Uterus (tissue), 4 donors: ENCODE measurements at places on chromosomes 6 and 20. TPM values are rescaled to one million over a fixed set of nuclear protein-coding genes. Genes with fewer than 3 reads are reported as not detected.

The C4A gene
- 15.8 TPM for total RNA-seq

The OXT gene
- not detected for total RNA-seq

The MROH8 gene
- 14.1 TPM for total RNA-seq

The SLC22A2 gene
- 0.21 TPM for total RNA-seq

DNA sequence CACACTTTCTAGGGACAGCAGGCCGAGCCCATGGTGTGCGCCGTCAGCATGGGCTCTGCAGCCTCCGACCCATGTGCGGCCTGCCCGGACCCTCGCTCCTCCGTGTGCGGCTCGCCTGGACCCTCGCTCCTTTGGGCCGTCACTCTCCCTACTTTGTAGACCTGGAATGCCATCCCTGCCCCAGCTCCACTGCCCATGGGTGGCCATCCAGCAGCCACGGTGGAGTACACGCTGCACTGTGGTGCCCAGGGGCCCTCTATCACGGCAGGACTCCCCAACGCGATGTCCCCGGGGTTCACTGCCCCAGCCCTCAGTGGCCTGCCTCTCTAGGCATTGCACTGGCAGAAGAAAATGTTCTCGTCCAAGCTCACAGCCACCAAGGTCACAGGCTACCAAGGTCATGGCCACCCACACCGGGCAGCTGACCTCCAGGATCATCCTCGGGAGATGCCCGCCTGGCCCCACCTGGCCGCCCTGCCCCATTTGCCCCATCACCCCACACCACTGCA is 24.1 kb upstream of the MRGBP start:
- no peak for DNase-seq
- no peak overlapping the region for H3K27ac ChIP-seq
- no peaks in the 10 kb centered on the region for H3K36me3 ChIP-seq
- H3K4me3 ChIP-seq, result no peak overlapping the region

DNA sequence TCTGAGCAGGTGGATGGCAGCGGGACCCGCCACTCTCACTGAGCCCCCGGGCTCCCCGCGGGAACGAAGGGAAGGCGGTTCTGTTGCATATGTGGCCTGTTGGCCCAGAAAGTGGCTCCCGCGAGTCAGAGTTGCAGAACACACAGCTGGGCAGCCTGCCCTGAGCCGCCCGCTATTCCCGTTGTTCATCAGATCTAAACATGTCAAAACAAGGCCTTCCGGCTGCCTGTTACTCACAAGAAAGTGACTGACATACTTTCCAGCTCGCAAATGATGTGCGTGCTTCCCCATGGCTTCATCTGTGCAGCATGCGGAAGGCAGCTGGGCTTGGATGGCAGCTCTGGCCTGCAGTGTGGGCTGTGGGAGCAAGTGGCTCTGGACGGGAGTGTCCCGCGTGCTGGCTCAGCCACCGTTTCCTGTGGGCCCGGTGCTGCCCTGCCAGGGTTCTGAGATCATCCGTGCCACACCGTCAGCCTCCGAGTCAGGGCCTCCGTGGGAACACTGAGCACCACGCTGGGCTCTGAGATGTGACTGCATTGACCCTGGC is 227.3 kb downstream of the ERMARD start:
- H3K36me3 ChIP-seq, result no peaks in the 10 kb centered on the region
- no peak for DNase-seq
- H3K27me3 ChIP-seq, result no peaks in the 10 kb centered on the region
- no peak overlapping the region for H3K27ac ChIP-seq

DNA sequence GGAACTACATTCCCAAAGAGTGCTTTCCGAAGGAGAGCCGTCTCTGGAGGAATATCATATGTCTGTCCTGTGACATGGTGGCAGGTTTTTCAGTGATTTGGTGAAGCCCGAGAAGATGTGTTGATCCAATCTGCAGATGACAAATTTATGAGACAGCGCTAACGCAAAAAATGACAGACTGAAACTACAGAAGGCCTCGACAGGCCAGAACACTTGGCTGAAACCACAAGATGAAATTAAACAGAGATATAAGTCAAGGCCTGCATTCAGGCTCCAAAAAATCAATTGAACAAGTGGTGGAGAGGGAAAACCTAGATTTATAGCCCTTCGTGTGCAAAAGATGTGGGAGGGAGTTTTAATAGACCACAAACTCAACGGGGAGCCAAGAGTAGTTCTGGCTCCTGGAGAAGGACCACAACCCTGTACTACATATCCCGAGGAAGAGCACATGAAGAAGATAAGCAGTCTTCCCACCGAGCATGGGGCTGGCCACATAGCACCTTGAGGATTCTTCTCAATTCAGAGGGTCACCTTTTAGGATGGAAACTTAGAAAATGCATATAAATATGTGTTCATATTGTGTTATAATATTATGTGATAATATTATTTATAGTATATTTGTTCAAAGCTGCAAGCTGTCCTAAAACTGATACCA is 231.3 kb upstream of the PDE10A start:
- H3K4me1 ChIP-seq, result no peaks in the 10 kb centered on the region
- no peak overlapping the region for H3K27ac ChIP-seq
- no peaks in the 10 kb centered on the region for H3K27me3 ChIP-seq
- DNase-seq, result no peak
- H3K36me3 ChIP-seq, result no peaks in the 10 kb centered on the region
- no peak overlapping the region for H3K4me3 ChIP-seq
